ENCODE measurements at places on chromosomes 6 and 20.

DNA sequence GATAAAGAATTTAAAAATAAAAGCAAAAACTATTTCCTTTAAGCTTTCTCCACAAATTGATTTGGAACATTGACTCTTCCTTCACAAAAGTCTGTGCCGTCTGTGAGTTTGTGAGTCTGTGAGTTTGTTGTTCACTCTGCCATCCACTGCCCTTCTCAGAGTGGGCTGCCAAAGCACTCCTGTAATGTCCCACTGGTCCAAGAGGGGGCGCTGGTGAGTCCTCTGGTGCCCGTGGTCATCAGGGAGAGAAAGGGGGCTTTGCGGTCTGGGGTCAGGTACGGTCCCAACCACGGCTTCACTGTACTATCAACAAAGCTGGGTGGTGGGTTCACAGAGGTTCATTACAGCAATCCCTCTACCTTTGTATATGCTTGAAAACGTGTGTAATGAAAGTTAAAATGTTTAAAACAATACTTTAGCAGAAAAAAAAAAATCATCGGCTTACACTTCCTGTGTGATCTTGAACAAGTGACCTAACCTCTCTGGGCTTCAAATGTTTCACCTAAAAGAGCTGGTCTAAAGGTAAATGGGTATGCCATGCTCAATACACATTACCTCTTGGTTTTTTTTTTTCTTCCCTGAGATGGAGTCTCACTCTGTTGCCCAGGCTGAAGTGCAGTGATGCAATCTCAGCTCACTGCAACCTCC is 5.6 kb upstream of the ANKRD60 start:
- no peak for DNase-seq

DNA sequence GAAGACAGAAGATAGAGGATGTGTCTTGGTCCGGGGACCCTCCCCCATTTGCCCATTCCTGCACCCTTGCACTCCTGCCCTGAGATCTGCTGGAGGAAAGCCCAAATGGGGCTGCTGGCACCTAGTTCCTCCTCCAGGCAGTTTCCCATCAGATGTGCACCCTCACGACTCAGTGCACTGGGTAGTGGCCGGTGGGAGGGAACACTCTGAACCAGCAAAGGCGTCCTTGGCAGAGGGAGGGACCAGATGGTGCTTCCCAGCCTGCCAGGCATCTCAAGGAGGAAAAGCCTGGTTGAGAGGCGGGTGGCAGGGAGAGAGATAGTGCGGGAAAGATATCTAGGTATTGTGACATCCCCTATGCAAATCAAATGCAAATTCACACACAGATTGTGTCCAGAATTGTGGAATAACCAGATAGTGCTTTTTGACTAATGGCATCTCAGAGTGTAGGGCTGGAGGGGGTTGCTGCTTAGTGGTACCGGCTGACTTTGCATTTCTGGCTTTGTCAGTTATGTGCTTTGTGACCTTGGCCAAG is 19.5 kb downstream of the TMEM151B start:
- no peak for DNase-seq

DNA sequence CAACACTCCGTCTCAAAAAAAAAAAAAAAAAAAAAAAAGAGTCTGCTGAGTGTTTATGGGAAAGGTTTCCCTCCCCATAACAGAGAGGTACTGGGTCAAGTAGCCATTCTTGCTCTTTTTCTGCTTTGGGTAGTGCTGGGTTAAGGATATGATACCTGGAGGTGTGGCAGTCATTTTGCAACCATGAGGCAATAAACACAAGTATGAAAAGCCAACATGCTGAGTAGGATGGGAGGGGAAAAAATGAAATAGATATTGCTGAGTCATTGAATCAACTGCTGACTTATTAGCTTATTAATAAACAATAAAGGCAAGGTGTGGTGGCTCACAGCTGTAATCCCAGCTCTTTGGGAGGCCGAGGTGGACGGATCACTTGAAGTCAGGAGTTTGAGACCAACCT is 2.3 kb upstream of the TOMM34 start:
- no peak for DNase-seq

GRCh38 chr6:33979750-33980149 is 166.1 kb downstream of the GRM4 start:
- DNase-seq = no peak

- DNase-seq = no peak
Observed at GRCh38 chr20:45578231-45578630, 853 bp downstream of the WFDC8 start.

- no peak for DNase-seq
Observed at GRCh38 chr6:93418408-93419303, 703 bp downstream of the EPHA7 start.

DNA sequence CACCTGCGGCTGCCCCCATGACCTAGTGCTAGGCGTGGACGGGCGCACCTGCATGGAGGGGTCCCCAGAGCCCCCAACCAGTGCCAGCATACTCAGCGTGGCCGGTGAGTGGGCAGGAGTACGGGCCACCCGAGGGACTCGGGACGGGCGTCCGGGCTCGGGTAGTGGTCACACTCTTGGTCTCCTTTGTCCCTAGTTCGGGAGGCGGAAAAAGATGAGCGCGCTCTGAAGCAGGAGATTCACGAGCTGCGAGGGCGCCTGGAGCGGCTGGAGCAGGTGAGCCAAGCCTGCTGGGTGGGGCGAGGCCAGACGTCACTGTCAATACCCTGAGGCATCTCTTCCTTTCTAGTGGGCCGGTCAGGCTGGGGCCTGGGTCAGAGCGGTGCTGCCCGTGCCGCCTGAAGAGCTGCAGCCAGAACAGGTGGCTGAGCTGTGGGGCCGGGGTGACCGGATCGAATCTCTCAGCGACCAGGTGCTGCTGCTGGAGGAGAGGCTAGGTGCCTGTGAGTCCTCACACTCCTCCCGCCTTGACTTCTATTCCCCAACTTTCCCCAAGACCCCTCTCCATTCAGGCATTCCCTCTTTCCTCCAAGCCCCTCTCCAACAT is 2.9 kb downstream of the EGFL8 start:
- DNase-seq = no peak

DNA sequence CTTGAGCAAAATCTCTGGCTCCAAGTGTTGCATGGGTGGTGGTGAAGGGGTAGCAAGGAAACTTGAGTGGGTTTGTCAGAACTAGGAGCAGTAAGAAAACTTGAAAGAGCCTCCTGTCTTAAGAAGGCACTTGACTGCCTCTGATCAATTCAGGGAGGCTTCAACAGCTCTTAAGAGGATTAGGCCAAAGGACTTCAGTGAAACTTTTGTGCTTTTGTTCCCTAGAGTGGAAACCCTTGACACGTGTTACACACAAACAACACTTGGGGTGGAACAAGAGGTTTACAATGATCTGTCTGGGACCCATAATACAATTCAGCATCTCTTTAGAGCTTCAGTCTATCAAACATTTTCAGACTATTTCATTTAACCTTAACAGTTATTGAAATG is 80.1 kb upstream of the ARMC2 start:
- no peak for DNase-seq

- DNase-seq = no peak
Observed at GRCh38 chr6:3715285-3715684, 36.2 kb downstream of the PXDC1 start.

- no peak for DNase-seq
Observed at GRCh38 chr6:308768-309167, 16.5 kb downstream of the DUSP22 start.

DNA sequence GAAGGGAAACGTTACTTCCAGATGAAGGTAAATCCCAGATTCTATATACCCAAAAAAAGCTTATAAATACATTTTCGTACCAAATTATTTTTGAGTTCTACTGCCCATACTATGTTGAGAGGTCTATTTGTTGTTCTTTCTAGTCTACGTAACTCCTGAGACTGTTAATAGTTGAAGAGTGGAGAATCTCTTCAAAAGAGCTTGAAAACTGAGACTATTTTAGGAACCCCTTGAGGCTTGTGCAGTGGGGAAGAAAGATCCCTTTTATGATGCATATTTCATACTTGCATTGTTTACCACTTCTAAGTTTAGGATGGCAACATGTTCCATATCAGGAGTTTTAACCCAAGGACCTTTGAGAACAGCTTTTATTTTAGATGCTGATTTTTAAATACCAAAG is 245.0 kb downstream of the TMEM242 start:
- DNase-seq = no peak

GRCh38 chr20:38057351-38057972 is 23.9 kb downstream of the RPRD1B start:
- peak; percentile 66 for DNase-seq

DNA sequence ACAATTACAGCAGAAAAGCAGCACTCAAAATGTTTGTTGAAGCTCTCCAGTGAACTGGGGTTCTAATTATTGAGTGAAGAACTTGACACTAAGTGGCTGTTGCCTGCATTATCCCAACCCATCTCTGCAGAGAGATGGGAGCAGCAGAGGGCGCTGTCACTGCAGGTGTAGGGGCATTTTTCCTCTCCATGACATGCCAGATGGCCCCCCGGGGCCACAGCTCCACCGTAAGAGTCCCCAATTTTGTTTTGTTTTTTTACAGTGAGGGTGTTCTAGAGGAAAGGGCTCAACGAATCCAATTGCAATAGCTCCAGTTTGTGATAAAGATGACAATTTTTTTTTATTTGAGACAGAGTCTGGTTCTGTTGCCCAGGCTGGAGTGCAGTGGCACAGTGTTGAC is 1.9 kb upstream of the FUCA2 start:
- no peak for DNase-seq

DNA sequence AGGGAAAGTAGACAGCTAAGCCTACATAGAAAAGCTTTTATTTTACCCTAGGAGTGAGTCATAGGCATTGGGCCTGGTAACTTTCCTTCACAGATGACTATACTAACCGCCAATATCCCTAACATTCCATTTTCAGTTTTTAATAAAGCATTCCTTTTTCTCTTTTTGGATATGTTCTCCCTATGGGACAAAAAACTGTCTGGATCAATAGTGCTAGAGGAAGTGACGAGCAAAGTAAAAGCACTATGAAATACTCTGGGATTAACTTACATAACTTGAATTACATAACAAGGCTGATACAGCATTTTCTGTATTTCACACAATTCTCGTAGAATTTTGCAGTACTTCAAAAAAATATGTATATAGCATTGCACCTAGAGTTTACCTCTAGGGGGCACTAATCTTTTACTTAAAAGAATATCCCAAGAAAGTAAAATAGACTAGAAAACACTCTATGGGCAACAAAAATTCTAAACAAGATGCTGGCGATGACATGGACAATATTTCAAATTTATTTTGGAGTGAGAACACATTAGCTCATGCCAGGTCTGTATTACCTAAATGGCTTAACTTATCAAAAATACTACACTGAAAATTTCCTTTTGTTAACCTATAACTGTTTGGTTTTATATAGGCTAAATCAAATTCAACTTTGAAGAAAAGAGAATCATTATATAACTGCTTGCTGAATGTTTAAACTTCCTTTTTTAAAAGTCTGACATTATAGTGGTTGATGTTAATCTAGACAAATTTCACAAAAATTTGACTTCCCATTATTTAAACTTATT is 66.3 kb upstream of the DST start:
- peak; percentile 87 for DNase-seq

DNA sequence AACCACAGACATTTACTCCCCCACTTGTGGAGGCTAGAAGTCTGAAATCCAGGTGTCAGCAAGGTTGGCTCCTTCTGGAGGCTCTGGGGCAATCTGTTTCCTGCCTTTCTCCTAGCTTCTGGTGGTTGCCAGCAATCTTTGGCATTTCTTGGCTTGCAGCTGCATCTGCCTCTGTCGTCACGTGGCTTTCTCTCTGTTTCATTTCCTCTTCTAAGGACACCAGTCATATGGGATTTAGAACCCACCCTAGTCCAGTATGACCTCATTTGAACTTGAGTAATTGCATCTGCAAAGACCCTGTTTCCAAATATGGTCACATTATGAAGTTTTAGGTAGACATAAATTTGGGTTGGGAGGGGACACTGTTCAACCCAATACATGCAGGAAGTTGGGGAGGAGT is 56.2 kb upstream of the EPB41L1 start:
- DNase-seq = peak; percentile 83

DNA sequence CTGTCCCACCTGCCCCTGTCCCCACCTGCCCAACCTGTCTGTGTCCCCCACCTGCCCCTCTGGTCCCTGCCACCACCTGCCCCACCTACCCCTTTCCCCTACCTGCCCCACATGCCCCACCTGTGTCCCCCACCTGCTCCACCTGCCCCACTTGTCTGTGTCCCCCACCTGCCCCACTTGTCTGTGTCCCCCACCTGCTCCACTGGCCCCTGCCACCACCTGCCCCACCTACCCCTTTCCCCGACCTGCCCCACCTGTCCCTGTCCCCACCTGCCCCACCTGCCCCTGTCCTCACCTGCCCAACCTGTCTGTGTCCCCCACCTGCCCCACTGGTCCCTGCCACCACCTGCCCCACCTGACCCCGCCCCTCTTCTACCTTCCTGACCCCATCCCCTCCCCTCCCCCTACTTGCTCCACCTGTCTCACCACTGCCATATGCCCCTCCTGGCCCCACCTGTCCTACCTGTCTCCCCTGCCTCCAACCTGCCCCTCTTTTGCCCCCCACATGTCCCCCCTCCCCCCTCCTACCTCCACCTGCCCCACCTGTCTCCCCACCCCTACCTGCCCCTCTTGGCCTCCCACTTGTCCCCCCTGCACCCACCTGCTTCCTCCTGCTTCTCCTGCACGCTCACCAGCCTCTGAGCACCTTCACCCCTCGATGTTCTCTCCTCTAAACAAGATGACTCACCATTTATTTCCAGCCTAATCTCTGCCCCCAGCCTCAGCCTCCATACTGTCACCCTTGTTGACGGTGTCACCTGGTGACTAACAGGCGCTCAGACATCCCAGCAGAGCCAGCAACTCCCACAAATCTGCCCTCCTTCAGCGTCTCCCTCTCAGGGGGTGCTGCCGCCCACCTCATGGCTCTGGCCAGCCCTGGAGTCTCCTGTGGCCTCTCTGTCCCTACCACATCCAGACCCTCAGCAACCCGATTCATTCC is 5.6 kb upstream of the MYT1 start:
- DNase-seq = no peak

DNA sequence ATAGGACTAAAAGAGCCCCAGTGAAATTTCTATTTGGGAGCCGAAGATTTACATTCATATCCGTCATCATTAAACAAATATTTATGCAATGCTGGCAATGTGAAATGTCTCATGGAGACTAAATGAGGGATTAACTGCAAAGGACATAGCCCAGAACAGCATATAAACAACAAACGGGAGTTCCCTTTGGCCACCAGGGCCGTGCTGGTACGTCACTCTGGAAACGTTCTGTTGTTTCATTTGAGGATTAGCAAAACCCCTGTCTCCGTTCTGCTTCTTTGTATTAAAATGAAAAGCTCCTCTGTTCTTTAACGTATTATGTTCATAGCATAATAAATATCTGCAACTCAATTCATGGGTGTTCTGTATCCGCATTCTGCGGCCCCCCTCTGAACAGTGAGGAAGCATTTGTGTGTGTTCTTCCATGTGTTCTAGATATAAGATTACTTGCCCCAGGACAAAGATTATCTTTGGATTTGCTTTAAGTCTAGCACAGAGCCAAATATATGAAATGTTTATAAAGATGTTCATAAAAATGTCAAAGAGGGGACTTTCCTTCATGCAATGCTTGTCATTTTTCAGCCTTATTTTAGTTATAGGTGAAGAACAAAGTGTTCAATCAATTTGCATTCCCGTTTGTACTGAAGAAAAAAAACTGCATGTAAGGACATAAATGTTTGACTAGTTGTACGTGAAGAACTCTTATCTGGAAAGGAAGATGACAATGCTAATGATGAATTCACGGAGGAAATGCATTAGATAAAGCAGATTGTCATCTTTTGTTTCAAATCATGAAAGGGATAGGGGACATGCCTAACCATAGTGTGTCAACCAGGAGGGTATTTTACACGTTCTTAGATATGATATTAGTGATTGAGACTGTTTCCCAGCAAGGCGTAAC is 90.0 kb upstream of the TNFAIP3 start:
- DNase-seq = no peak

GRCh38 chr20:46102940-46103339 is 13.2 kb upstream of the NCOA5 start:
- no peak for DNase-seq

GRCh38 chr6:43697421-43697820 is 9.8 kb upstream of the MRPS18A start:
- DNase-seq = no peak
